ENCODE measurements at places on chromosomes 4 and X. TPM values are rescaled to one million over a fixed set of nuclear protein-coding genes. Genes with fewer than 3 reads are reported as not detected.

NXF3 gene
- 3.0 TPM for total RNA-seq

ESX1 gene
- not detected for total RNA-seq

RTL3 gene
- 0.35 TPM for total RNA-seq

SPATA18 gene
- 10.2 TPM for total RNA-seq

NLRP2B gene
- not detected for total RNA-seq

RNF175 gene
- total RNA-seq, result not detected

MRFAP1L1 gene
- total RNA-seq, result 40.8 TPM

PNPLA4 gene
- 3.7 TPM for total RNA-seq

AFP gene
- 2.8 TPM for total RNA-seq

HNRNPDL gene
- 252 TPM for total RNA-seq

MED28 gene
- total RNA-seq, result 34.3 TPM

ADH1A gene
- total RNA-seq, result not detected

TMEM156 gene
- 0.27 TPM for total RNA-seq

ARSJ gene
- 36.3 TPM for total RNA-seq

RASL11B gene
- total RNA-seq, result 0.14 TPM

PHEX gene
- total RNA-seq, result 0.06 TPM

RAB41 gene
- total RNA-seq, result not detected

Data from HFFc6 (cell line).